Activated CD8-positive, alpha-beta memory T cell treated with anti-CD3 and anti-CD28 coated beads for 1 hour (primary cell): ENCODE measurements at places on chromosomes 7 and 10.

DNA sequence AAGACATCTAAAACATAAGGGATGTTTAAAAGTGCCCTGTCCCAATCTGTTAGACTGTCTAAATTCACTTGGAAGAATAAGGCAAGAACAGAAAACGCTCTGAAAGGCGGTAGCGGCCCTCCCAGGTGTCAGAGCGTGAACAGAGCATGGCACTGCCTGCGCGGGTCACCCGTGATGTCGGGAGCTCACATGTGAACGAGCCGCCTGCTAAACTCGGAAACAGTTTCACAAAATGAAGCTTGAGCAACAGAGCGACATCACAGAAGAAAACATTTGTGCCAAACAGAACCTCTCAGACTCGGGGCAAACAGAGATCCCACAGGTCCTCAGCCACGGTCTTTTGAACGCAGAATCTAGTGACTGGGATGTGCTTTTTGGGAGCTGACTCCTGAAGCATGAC is 12.8 kb downstream of the BRI3 start:
- DNase-seq, result no peak

DNA sequence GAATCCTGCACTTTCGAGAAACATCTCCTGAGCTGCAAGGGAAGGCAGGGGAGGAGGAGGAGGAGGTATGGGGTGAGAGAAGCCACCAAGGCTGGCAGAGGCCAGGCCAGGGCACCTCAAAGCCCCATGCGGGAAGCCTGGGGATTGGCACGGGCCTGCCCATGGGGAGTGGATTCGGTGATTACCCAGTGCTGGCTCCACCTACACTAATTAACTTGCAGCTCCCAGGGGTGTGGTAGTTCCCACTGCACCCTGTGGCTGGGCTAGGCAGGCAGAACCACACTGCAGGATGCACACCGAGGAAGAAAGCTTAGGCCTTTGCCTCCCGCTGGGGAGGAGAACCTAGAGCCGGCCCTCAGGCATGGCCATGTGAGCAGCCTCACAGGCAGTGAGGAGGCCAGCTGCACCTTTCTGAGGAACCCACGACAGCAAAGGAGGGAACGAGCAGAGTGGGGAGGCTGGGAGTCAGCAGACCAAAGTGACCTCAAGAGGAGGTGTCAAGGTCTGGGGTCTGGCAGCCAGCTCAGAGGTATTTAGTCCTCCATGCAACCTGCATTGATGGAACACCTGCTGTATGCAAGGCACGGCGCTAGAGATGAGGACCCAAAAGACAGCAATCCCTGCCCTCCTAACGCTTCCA is 27.2 kb downstream of the GRID1 start:
- no peak for DNase-seq

GRCh38 chr7:105578496-105578895 is 2.8 kb downstream of the EFCAB10 start:
- no peak for DNase-seq

DNA sequence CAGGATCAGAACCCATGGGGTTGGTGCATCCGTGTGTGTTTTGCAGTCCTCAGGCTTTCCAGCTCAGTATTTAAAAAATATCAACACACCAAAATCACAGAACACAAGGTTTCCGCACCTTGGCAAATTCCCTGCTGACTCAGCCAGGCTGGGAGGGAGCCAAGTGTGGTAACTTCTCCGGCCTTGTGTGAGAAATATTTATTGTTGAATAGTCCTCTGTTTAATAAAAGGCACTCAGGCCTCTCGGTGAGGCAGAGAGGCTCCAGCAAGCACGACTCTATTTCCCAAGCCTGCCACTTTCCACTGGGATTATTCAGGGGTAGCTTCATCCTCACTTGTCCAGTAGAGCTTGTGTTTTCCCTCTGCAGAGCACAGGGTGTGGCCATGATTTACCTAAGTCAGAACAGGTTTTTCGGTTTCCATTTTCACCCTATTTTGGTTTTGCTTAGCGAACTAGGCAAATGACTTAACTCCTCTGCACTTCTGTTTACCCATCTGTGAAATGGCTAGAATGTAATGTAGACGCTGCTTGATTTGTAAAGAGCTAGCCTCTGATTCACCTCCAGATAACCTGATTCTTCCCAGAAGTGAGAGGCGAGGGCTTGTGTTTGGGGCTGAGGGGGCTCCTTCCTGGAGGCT is 13.0 kb upstream of the CHST15 start:
- DNase-seq, result no peak

GRCh38 chr7:67343572-67343971 is 346.9 kb downstream of the TYW1 start:
- DNase-seq, result no peak

- no peak for DNase-seq
These were observed 62.4 kb upstream of the ANTXRL start for GRCh38 chr10:46224414-46224682.

- DNase-seq, result no peak
These were observed 81.9 kb downstream of the CREM start for GRCh38 chr10:35208536-35208935.

- no peak for DNase-seq
These were observed 73.5 kb downstream of the DNAJB9 start for GRCh38 chr7:108643136-108643535.

- DNase-seq, result peak; percentile 24
These were observed 302.5 kb upstream of the GALNT17 start for GRCh38 chr7:70829221-70830059.

GRCh38 chr7:50101873-50102272 is 8.8 kb upstream of the ZPBP start:
- DNase-seq, result no peak
